ENCODE measurements at places on chromosomes 12 and 14.

- DNase-seq: no peak
These were observed 249.3 kb downstream of the FUT8 start for GRCh38 chr14:65661865-65662264.

- DNase-seq: no peak
These were observed 84.0 kb downstream of the ACTN1 start for GRCh38 chr14:68894802-68895703.

DNA sequence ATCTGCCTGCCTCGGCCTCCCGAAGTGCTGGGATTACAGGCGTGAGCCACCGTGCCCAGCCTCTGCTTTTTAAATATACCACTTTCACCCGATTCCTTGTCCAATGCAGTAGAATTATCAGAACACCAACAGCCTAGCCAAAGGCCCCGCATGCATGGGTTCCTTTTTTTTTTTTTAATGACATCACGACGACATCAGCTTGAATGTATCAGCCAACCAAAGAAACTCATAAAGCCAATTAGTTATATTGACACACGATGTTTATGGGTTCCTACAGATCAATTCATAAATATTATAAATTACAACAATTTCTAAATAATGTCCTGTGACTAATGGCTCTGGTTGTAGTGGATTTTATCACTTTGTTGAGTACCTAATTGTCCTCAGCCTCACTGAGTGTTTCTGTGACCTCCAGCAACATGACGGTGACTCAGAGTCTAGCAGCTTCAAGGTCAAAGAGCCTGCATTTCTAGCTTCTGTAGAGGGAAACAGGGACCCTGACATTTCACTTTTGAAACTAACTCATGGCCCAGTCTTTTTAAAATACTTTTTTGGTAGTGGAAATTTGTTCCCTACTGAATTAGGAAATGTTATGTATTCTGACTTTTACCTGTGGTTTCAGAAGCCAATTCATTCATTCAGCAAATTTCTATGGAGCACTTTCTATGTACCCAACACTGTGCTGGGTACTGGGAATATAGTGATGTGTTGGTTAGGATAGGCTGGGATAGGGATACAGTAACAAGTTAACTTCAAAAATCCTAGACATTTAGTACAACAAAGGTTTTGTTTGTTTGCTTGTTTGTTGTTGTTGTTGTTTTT is 144.1 kb downstream of the SUDS3 start:
- DNase-seq: no peak

- no peak for DNase-seq
These were observed 106.8 kb upstream of the RTL1 start for GRCh38 chr14:101010293-101010692.

GRCh38 chr12:34257093-34257492 is 234.8 kb downstream of the ALG10 start:
- DNase-seq: no peak

DNA sequence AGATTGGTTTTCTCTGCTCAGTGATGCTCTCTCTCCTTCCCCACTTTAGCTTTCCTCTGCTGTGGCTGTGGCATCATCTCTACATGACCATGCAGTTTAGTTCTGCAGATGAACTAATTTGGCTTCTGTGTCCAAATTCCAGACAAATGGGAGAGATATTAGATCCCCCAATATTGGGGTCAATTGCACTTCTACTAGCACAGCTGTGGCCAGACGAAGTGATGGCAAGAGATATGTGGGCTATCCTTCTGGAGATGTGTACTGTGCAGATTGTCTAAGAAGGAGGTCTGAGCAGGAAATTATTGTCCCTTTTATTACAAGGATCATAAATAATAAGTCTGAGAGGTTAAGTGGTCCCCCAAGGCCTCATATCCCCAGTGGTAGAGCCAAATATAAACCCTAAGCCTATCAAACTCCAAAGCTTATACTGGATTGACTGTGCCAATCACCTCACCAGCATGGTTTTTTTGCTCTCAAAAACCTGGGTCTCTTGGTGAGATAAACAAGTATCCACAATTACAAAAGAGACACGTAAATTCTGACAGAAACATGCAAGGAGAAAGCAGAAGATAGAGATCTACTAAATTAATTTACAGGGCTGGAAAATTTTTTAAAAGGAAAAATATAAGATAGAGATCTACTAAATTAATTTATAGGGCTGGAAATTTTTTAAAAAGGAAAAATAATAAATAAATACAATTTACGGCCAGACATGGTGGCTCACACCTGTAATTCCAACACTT is 29.1 kb upstream of the GCH1 start:
- no peak for DNase-seq

GRCh38 chr12:93758801-93759373 is 81.7 kb downstream of the CRADD start:
- DNase-seq: no peak

DNA sequence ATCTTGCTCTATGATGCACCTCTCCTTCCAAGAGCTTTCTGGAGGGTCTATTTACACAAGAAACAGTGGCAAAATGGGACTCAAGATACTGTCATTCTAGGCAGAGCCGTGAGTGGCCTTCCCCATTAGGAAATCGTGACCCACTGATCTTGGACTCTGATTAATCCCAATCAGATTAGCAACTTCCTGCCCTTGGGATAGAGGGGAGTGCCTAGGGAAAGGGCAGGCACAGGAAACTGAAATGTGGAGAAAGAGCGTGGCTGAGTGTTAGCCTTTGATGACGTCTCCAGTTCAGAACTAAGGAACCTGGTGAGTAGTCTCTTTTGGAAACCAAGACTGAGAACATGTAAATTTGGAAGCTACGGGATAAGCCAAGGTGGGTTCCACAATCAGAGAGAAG is 76.1 kb downstream of the NUAK1 start:
- no peak for DNase-seq

GRCh38 chr14:78479127-78479780 is 309.1 kb downstream of the NRXN3 start:
- DNase-seq: no peak

DNA sequence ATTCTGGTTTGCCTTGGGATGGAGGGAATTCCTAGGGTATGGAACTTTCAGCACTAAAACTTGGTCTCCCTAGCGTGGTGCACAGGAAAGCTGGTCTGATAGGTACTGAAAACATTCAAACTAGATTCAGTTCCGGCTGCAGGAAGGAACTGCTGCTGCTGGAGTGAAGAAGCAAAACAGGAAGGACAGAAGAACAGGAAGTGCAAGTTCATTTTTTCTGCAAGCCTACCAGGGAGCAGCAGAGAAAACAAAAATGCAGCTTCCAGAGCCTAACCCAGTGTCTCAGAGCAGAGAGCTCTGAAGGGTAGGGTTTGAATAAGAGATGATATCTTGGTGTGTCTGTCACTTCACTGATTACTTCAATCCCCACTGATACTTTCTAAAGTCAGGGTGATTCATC is 165.2 kb downstream of the VRK1 start:
- no peak for DNase-seq

GRCh38 chr12:68919581-68920239 is 13.3 kb downstream of the CPM start:
- no peak for DNase-seq

DNA sequence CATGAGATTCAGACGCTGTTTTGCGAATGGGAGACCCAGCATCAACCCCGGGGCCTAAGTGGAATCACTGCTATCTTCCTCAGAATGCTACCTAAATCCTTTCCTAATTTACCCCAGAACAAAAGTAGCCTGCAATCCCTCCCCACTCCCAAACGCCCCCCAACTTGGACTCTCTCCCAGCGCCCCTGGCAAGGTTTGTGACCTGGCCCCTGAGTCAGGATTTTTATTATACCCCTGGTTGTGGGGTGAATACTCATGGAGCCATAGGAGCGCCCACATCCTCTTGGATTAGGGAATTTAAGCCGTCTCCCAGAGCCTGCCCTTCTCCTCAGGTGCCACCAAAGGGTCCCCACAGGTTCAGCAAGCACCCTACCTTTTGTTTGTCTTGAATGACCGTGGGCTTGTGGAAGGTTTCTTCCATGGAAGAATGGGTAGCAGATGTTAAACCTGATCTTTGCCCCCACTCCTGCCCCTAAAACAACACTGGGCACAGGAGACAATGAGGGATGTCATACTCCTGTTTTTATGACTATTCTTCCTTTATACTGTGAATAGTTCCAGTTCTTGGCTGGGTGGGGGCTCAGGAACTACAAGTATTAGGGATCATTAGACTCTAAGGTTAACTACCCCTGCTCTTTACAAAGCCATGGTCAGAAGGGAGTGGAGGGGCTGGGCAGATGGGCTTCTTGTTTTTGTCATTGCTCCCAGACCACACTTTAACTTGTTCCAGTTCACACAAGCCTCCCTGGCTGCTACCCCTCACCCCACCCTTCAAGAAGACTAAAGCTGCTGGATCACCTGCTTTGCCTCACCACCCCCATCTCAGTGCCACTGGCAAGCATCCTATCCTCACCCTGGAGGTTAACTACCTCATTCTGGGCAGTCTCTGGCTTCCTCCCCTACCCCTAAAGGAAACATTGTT is 630 bp downstream of the MYL6B start:
- DNase-seq: no peak

- DNase-seq: no peak
These were observed 99.2 kb downstream of the DIP2B start for GRCh38 chr12:50603817-50604639.

DNA sequence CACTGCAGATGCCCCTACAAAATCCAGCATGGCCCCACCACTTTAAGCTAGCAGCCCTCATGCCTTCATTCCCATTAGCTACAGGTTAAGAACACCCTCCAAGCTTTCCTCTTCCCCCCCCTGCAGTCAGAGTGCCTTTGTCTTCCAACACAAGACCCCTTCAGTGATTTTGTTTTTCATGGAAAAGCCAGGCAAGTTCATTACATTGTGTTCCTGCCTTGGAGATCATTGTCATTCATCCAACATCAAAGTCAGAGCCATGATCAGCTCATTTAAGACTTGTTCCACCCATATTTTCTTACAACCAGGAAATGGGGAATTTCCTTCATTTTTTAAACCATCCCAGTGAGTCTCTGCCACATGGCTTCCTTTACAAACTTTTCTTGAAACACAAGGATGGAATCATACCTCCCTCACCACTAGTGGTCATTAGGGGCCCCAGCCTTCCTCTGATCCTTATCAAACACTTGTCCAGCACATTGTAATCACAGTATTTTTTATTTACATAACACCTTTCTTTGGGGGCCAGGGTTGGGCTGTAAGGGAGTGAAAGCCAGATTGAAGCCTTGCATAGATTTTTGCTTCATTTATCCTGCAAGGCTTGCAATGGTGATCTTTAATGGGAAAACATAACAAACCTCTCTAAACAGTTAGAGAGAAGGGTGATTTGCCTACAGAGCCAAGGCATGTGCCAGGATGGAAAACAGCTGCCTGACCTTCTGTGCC is 765.3 kb downstream of the MED13L start:
- no peak for DNase-seq

DNA sequence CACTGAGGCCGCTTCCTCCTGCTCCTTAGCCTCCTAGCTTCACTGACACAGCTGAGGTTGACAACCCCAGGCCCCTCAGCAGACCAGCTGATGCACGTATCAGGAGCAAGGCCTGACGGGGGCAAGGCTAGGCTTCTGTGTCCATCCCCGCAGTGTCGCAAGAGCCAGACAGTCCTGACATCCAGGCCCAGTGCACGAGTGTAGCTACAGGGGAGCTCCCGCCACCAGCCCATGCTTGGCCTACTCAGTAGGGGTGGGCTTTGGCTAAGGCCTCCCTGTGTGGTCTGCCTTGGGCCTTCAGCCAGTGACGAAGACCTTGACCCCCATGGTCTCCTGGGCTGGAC is 179.1 kb downstream of the DPF3 start:
- DNase-seq: no peak

DNA sequence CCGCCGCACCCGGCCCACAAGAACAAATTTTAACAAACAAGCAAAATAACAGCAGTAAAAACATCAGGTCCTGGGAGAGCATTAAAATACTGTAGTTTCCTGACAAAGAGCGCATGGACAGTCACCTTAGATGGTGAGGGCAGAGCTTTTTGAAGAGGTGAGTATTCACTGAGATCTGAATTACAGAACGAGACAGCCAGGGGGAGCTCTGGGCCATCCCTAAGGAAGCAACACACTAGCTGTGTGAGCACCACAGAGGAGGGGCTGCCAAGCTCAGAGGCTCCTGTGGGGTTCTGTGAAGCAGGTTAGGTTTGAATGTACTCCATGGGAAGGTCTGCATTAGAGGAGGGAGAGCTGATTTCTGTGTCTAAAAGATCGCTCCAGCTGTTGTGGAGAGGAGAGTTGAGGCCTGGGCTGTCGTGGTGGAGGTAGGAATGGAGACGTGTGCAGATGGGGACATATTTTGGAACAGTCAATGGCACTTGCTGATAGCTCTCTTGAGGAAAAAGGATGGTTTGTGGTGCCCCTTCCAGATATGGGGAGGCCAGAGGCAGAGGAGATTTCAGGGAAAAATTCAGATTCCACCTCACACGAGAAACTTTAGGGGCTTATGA is 72.9 kb downstream of the TRAFD1 start:
- DNase-seq: peak; percentile 74

DNA sequence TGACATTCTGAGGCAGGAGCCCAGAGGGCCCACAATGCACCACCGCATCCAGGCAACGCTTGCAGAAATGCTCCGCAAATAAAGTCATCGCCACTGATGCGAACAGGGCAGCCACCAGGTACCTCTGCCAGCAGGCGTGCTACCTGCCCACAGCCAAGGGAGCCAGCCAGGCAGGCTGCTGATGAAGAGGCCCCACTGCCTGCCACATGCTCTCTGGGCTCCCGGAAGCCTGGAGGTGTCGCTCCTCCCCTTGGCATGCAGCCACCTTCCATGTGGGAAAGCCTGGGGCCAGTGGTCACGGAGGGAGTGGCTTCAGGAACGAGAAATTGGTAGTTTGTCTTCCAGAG is 14.7 kb downstream of the GPR132 start:
- peak; percentile 90 for DNase-seq

GRCh38 chr14:104522926-104523545 is 56.5 kb upstream of the C14orf180 start:
- DNase-seq: no peak

DNA sequence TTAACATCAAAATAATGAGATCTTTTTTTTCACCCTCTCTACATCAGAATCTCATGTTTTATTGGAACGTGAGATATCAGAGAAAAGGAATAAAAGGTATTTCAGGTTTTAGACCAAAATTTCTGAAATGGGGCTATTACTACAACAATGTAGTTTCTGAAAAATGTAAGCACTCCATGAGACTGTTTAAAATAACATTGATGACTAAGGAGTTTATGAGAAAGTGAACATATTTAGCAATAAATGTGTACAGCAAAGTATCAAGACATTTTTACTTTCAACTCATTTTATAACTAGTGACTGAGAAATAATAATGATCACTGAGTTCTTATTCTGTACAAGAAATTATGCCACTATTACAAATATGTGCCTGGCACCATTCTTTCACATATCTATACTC is 39.3 kb upstream of the ABCC9 start:
- DNase-seq: no peak

- DNase-seq: no peak
These were observed 25.1 kb upstream of the BTBD6 start for GRCh38 chr14:105223260-105223659.

- no peak for DNase-seq
These were observed 55.9 kb downstream of the KCNA5 start for GRCh38 chr12:5099591-5099990.
